ENCODE measurements at places on chromosomes 7 and 10. TPM values are rescaled to one million over a fixed set of nuclear protein-coding genes. Genes with fewer than 3 reads are reported as not detected.

DNA sequence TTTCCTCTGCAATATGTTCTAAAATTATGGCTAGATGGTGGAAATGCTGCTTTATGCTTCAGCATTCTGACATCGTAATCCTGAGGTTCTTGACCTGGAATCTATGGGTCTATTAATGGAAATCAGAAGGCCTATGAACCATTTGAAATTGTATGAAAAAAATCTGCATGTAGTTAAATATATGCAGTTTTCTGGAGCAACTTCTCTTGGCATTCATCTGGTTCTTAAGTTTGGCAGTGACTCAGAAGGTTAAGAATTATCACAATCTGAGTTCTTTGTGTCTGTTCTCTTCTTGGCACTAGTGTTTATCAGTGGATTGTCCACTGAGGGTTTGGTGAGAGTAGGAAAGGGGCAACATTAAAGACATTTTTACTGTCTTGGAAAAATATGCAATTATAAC, 71.1 kb upstream of the FZD1 start:
- H3K36me3 ChIP-seq, result no peaks in the 10 kb centered on the region
- no peaks in the 10 kb centered on the region for H3K4me1 ChIP-seq
- no peaks in the 10 kb centered on the region for H3K27me3 ChIP-seq
- H3K27ac ChIP-seq, result no peak overlapping the region
- H3K4me3 ChIP-seq, result no peak overlapping the region

DNA sequence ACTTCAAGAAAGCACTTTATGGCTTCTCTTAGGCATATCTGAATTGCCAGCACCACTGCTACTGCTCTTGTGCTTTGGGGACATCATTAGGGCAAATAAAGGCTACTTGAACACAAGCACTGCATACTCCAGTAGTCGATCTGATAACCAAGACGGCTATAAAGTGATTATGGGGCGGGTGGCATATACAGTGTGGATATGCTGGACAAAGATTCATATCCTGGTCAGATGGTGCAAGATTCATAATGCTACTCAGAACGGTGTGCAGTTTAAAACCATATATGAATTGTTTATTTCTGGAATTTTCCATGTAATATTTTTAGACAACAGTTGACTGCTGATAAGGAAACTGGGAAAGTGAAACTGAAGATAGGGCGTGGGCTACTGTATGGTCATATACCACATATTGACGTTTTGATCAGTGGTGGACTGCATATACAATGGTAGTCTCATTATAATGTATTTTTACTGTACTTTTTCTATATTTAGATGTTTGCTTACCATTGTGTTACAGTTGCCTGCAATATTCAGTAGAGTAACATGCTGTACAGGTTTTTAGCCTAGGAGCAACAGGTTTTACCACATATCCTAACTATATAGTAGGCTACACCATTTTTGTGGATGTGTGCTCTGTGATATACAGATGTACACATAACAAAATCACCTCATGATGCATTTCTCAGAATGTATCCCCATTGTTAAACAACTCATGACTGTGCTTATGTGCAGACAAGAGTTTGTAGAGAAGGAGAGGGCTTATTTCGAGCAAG, 15.2 kb downstream of the ANLN start:
- H3K4me3 ChIP-seq, result no peak overlapping the region
- no peaks in the 10 kb centered on the region for H3K27me3 ChIP-seq
- peaks cover 8% of the 10 kb centered on the region for H3K4me1 ChIP-seq
- peaks cover 25% of the 10 kb centered on the region for H3K36me3 ChIP-seq
- no peak overlapping the region for H3K27ac ChIP-seq

DNA sequence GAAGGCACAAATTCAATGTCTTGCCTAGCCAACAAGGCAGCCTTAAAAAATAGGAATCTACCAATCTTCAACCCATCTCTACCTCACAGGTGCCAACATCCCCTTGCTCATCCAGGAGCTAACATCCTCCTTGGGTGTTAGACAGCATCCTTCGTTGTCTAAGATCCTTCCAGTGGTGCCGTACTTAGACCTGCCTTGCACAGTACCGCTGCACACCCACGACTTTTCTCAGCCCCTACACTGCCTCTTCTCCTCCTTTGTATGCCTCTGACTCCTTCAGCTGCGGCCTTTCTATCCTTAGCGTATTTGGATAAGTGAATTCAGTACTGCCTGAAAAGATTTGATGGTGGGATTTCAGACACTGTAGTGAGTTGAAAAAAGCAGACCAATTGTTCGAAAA, 15.9 kb upstream of the PRTFDC1 start:
- H3K4me3 ChIP-seq, result no peak overlapping the region
- no peaks in the 10 kb centered on the region for H3K36me3 ChIP-seq
- peaks cover 2% of the 10 kb centered on the region for H3K4me1 ChIP-seq
- DNase-seq, result no peak

DNA sequence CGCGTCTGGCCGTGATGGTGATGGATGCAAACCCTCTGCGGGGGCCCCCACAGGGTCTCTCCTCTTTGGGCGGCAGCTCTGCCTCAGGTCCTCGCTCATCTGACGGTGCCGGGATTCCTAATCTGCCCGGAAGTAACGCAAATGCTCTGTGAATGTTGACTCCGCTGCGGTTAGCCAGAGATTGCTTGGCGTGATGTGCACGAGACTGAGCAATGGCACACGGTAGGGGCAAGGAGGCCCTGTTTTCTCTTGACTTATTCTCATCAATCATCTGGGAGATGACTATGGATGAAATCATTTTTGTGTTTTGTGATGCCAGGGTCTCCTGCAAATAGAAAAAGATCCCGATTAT, 116.5 kb upstream of the ADAM12 start:
- H3K36me3 ChIP-seq, result no peaks in the 10 kb centered on the region
- no peak for DNase-seq
- H3K4me1 ChIP-seq, result no peaks in the 10 kb centered on the region
- H3K27me3 ChIP-seq, result peaks cover 2% of the 10 kb centered on the region

DNA sequence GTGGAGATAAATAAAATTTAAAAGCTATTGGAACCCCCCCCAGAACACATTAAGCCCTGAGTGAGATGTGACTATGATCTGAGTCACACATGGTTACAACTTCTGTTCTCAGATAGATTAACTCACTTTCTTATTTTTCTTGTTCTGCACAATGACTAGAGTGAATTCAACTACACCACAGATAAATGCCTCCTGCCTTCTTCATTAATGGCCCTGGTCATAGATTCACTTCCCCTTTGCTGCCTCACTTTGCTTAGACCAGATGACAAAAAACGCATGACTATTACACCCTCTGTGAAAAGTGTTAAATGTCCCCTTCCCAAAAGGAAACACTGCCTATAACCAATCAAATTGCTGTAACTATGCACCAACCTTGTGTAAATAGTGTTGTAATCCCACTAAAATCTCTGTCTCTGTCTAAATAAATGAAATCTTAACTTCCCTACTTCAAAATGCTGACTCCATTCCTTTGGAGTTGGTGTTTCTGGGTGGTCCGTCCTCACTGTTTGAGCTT, 49.4 kb downstream of the AKR1D1 start:
- H3K27me3 ChIP-seq, result no peaks in the 10 kb centered on the region
- DNase-seq, result no peak

DNA sequence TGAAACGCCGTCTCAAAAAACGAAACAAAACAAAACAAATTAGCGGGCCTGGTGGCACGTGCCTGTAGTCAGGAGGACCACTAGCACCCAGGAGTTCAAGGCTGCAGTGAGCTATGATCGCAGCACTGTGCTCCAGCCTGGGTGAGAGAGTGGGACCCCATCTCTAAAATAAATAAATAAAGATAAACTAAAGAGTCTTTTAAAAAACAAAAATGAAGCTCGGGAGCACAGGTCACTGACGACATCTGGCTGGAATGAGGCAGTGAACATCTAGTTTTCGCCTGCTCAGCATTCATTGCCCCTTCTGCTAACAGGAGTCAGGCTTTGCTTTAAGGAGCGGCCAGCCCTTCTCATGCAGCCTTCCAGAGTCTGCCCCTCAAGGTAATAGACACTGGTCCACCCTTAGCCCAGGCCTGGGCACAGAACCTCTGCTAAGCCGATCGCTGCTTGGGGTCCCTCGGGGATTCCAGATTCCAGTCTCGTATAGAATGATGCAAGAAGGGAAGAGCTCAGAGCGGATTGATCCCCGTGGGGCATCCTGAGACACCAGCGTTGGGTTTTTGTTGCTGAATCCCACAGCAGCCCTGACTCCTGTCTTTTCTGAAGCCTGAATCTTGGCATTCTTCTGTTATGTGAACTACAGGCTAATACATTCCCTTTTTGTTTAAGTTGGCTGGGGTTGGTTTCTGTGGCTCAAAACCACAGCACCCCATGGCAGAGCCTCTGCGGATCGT, 14.2 kb upstream of the FOXK1 start:
- H3K36me3 ChIP-seq, result no peaks in the 10 kb centered on the region
- H3K27me3 ChIP-seq, result peaks cover 4% of the 10 kb centered on the region

DNA sequence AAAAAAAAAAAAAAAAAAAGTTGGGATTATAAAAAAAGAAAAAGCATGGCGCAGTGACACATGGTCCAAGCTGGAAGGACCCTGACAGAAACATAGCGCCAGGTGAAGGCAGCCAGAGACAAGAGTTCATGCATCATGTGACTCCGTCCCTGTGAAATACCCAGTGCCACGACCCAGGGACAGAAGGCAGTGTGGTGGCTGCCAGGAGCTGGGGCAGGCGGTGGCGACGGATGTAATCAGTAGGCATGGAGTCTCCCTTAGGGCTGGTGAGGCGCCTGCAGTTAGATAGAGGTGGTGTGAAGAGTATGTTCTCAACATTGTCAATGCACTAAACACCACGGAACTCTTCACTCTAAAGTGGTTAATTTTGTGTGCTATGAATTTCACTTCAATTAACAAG, 43.9 kb downstream of the STK32C start:
- peaks cover 8% of the 10 kb centered on the region for H3K4me1 ChIP-seq
- H3K27ac ChIP-seq, result no peak overlapping the region
- H3K36me3 ChIP-seq, result no peaks in the 10 kb centered on the region
- no peak overlapping the region for H3K4me3 ChIP-seq

DNA sequence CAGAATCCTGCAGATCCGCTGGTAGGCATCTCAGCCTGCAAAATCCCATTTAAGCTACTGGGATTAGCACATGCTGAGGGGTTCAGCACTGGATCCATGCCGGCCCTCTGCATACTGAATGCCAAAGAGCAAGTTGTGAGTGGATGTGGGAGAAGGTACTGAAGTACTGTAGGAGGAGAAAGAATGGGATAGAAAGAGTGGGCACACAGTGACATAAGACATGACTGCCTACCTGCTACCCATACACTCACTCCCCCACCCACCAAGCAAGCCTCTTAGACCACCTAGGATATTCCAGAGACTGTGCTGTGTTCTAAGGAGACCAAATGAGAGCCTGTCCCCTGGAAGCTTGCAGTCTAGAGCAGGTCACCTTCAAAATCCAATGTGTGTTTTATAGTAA, 215.9 kb downstream of the FRMD4A start:
- no peaks in the 10 kb centered on the region for H3K27me3 ChIP-seq
- H3K36me3 ChIP-seq, result no peaks in the 10 kb centered on the region
- no peaks in the 10 kb centered on the region for H3K4me1 ChIP-seq
- no peak overlapping the region for H3K27ac ChIP-seq

DNA sequence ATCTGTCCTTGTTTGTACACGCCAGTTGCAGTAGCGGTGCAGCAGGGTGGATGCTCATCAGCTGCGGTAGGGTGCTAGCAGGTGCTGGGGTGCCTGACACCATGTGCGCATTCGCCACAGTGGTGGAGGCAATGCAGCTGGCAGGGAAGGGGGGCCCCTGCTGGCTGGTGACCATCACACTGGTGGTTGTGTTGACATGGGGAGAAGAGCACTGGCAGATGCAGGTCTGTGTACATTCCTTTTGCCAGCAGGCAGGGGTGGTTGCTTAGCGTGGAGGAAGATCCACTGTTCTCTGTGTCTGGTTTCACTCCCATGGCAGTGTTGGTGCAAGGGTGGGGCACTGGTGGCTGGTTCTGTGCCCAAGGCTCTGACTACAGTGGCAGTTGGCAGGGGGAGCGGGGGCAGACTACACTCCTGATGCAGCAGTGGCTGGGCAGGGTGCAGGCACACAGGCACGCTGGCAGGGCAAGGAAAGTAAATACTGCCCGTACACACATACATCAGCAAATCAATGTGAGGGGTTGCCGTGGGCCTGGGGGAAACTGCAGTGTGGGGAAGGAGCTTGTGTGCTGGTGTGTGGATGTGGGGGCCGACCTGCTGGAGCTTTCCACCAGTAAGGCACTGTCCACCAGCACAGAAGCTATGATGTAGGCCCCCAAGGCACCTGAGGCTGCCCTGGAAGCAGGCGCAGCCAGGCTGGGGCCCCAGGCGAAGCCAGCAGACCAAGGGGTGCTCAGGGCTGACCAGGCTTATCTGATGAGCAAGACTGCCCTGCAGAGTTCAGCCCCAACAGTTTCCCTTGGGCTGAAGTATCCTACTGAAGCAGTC, 87.2 kb upstream of the UNC5B start:
- H3K36me3 ChIP-seq, result no peaks in the 10 kb centered on the region
- H3K27me3 ChIP-seq, result peaks cover 34% of the 10 kb centered on the region
- DNase-seq, result no peak

GRCh38 chr10:79310911-79311573, 36.2 kb upstream of the PPIF start:
- no peak for DNase-seq
- no peak overlapping the region for H3K27ac ChIP-seq
- H3K4me1 ChIP-seq, result peaks cover 6% of the 10 kb centered on the region
- no peaks in the 10 kb centered on the region for H3K27me3 ChIP-seq

GRCh38 chr10:102407425-102408130, 11.0 kb downstream of the PSD start:
- DNase-seq, result no peak
- H3K4me1 ChIP-seq, result peaks cover 24% of the 10 kb centered on the region
- H3K27ac ChIP-seq, result peak overlapping the region; percentile 0
- peaks cover 22% of the 10 kb centered on the region for H3K27me3 ChIP-seq
- H3K4me3 ChIP-seq, result peak overlapping the region; percentile 42

DNA sequence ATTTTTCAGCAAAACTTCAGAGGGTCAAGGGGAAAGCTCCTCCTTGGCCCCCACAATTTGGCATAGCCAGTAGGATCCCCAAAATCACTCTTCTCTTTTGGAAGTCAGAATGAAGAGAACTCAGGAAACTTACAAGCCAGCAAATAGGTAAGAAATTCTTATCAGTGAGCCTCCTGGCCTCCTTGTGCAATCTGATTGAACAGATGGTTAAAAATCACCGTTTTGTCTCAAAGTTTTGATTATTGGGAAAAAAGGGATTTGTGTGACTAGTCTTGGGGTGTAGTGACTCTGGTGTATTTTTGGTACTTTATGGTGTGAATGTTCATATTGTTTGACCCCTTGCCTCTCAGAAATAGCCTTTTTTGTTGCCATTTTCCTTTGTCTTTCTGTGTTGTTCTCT, 56.2 kb downstream of the HTR7 start:
- peaks cover 1% of the 10 kb centered on the region for H3K27me3 ChIP-seq
- no peaks in the 10 kb centered on the region for H3K36me3 ChIP-seq
- no peak overlapping the region for H3K27ac ChIP-seq
- DNase-seq, result no peak
- no peak overlapping the region for H3K4me3 ChIP-seq

Gene ADAM22
- 1.8 TPM for total RNA-seq

Gene ELFN1
- total RNA-seq, result 0.10 TPM

Gene MMP21
- not detected for total RNA-seq

Gene PDK4
- not detected for total RNA-seq

Gene LIPN
- total RNA-seq, result not detected

Gene VSTM4
- total RNA-seq, result 0.24 TPM

Gene HOXA3
- total RNA-seq, result not detected

Gene CTTNBP2
- total RNA-seq, result not detected

Gene RBP3
- not detected for total RNA-seq

Gene C10orf105
- total RNA-seq, result 0.76 TPM
